Breast epithelium (tissue), 4 donors: ENCODE measurements at places on chromosomes 5 and 9. TPM values are rescaled to one million over a fixed set of nuclear protein-coding genes. Genes with fewer than 3 reads are reported as not detected.

DNA sequence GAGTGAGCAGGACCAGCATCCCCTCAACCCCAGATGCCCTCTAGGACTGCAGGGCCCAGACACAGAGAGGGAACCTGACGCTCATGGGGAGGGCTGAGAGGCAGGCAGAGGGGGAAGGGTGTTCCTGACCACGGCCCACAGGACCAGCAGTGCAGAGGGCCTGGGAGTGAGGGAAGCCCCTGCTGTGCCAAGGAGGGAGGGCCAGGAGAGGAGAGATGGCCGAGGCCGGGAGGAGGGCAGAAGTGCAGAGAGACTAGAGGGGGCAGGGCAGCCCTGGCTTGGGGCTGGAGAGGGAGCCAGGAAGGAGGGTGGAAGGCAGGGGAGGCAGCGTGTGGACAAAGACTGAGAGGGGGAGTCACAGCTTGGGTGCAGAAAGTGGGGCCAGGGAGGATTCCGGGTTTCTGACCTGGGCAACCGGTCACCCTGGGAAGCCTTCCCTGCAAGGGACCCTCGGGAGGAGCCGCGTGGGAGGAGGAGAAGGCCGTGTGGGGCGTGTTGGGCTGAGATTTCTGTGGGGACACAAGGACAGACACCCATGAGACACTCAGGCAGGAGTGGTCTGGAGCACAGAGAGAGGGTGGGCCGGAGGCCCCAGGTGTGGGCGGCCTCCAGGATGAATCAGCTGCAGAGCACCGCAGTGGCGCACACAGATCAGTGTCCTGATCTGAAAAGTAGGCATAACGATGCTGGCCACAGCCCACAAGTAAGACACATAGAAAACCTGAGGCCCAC, 117.5 kb downstream of the ADAMTS2 start:
- DNase-seq: no peak

GRCh38 chr9:567128-567746, 274.3 kb upstream of the DMRT1 start:
- DNase-seq: no peak

GRCh38 chr5:73321757-73322436, 126.7 kb downstream of the FOXD1 start:
- no peak for DNase-seq

GRCh38 chr5:51944500-51945125, 561.4 kb downstream of the ISL1 start:
- no peak for DNase-seq

The CCDC107 gene
- 35.4 TPM for total RNA-seq

The MOCS2 gene
- 58.6 TPM for total RNA-seq

- DNase-seq: no peak
Measured at GRCh38 chr9:6689893-6690674, 44.6 kb upstream of the GLDC start.

The CFAP90 gene
- total RNA-seq: 0.59 TPM

DNA sequence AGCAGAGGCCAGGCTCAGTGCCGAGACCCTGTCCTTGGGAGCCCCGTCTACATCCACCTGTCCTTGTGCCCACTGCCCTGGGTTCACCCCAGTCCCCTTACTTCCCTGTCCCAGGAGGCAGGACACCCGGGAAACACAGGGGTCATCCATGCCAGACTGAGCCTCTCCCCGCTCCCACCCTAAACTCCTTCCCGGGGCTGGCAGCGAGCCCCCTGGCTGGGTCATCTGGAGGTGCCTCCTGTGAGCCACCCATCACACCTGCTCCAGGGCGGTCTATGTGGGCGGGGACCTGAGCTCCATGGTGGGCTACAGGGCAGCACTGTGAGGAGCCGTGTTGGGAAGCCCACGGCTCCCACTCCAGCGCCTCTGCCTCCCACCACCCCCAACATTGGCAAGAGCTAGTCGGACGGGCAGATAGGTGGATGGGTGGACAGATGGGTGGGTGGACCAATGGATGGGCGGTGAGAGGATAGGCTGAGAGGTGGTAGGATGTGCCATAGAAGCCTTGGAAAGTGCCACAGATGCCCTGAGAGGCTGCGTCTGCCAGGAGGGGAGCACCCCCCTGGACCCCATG, 42.5 kb upstream of the RXRA start:
- DNase-seq: no peak

The QRFP gene
- not detected for total RNA-seq

The ZSWIM6 gene
- 10.2 TPM for total RNA-seq

DNA sequence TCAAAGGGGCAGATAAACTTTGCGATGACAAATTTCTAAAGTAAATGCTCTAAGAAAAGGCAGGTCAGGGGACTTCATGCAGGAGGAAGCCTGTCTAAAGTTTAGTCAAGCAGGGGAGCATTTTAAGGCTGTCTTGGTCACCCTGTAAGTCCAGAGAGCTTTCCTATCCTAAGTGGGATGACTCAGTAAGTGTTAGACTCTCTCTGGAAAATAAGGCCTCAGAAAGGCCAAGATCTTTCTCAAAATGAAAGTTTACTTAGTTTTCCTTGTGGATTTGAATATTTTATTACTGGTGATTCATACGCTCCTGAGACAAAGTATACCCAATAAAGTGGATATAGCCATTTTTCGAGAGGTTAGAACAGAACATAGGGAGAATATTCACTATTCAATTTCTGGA, 806.9 kb upstream of the CDH9 start:
- no peak for DNase-seq

GRCh38 chr9:125794708-125795107, 47.5 kb downstream of the PBX3 start:
- DNase-seq: no peak

- DNase-seq: no peak
Measured at GRCh38 chr5:170758481-170758880, 25.0 kb upstream of the GABRP start.
